ENCODE measurements at places on chromosomes 3 and 15.

DNA sequence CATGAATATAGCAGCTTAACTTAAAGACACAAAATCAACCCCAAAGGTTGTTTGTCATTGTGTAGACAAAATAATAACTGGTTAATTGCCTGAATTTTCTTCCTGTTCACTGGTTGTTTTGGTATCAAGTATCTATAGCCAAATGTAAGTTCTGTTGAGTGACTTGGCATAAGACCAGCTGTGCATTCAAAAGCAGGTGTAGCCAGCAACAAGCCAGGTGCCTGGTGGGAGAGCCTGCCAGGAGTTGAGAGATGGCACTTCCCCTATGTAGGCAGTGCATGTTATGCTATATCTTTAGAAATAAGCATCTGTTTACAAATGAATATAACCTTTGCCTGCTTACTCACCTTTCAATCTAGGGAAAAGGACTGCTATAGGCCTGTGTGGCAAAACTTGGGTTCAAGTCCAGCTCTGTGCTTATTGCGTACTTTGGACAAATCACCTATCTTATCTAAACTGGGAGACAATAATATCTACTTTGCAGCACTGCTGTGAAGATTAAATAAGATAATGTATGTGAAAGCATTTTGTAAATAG lies 84.9 kb upstream of the TBL1XR1 start:
- DNase-seq = no peak

GRCh38 chr3:22360164-22360563 lies 609.2 kb upstream of the ZNF385D start:
- no peak for DNase-seq

GRCh38 chr3:181518222-181518621 lies 193.5 kb upstream of the SOX2 start:
- DNase-seq = no peak

- no peak for DNase-seq
Observed at GRCh38 chr15:33296050-33296449, 14.7 kb upstream of the RYR3 start.

GRCh38 chr15:78402061-78402610 lies 35.9 kb upstream of the IREB2 start:
- DNase-seq = peak; percentile 52

GRCh38 chr3:136819392-136819730 lies 435 bp downstream of the SLC35G2 start:
- DNase-seq = peak; percentile 39

DNA sequence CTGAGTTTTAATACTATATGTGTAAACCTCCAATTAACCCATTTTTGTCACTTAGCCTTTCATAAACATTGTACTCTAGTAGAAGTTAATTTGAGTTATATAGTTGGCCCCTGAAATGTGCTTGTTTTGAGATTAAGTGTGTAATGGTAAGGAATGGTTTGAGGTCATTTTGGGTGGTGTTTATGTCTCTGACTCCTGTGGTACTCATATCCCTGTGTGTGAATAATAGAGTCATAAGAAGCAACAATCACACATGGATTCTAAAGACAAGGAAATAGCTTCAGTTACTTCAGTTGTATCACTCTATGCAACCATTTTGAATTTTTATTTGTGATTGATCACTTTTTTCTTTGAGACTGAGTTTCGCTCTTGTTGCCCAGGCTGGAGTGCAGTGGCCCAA lies 408.5 kb downstream of the MFSD1 start:
- no peak for DNase-seq

GRCh38 chr3:27643355-27643754 lies 78.8 kb downstream of the EOMES start:
- no peak for DNase-seq

- DNase-seq = no peak
Observed at GRCh38 chr3:103136621-103137020, 701.8 kb downstream of the ZPLD1 start.

GRCh38 chr3:154242766-154243165 lies 81.5 kb downstream of the DHX36 start:
- DNase-seq = no peak

GRCh38 chr3:36771931-36772330 lies 7.6 kb upstream of the DCLK3 start:
- no peak for DNase-seq

DNA sequence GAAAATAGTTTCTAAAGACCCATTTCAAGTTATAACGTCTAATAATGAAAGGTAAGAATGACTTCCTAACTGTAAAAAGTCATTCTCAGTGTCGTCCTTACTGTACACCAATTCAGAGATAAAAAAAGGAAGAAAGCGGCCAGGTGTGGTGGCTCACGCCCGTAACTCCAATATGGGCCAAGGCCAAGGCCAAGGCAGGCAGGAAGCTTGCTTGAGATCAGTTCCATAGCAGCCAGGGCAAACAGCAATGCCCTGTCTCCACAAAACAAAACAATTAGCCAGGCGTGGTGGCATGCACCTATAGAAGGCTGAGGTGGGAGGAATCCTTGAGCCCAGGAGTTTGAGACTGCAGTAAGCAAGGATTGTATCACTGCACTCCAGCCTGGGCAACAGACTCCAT lies 31.9 kb downstream of the UBXN7 start:
- DNase-seq = no peak

- DNase-seq = no peak
Observed at GRCh38 chr15:86885616-86886015, 805.9 kb downstream of the AGBL1 start.

DNA sequence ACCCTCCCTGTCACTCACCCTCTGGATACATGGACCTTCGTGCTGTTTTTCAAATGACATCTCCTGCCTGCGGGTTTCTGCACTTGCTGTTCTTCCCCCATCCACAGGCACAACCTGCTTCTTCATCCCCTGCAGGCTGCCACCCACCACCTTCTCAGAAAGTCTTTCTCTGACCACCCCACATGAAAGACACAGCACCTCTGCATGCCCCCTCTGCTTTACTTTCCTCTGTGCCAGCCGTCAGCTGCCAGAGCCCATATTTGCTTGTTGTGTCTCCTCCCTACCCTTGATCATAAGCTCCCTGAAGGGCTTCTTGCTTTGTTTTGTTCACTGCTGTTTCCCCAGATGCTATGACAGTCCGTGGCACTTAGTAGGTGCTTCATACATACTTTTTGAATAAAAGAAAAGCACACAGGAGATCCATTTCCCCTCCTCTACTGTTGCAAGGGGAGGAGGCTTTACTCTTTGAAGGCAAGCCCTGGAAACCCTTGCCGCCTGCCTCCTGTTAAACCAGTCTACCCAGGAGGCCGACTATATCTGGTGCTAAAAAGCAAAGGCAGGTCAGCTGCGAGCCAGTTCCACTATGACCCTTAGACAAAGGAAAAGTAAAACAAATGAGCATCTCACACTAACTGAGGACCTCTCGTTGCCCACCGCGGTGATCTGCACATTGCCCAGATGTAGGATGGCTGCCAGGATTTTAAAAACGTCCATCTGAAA lies 31.9 kb downstream of the MYO5C start:
- no peak for DNase-seq

- DNase-seq = no peak
Observed at GRCh38 chr3:64185436-64185835, 39.8 kb downstream of the PRICKLE2 start.

DNA sequence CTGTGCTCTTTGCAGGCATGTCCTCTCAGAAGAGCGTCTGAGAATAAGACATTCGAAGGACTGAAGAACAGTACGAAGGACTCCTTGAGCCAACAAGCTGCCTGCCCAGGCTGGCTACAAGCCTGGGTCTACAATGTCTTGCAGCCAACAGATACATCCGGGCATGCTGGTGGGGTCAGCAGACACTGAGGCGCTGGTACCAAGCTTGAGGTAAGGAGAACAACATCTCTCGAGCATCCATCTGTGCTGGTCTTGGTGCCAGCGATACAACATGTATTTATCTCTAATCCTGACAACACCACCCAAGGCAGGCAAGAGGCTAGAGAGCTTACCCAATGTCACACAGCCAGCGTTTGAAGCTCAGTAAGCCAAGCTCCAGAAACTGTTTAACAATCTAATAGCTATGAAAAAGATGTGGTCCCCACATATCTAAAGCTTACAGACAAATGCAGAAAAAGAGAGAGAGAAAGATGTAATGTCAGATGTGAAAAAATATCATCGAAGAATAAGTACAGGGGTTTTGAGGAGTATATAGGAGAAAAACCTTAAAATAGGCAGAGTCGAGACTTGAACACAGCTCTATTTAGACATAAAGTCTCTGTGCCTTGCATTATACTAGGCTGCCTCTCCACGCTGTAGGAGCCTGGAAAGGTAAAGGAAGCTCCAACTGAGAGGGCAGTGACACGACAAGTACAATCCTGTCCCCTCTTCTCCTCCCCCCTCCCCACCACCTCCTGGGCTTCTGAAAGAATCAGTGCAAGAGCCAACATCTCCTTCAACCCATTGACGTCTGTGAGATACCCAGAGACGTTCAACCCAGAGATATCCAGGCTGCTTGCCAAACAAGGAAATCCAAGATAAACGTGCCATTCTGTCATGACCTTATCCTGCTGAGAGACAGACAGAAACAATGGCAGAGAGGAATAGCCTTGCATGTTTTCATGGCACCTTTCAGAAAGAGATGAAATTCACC lies 39.4 kb downstream of the WWTR1 start:
- DNase-seq = no peak

DNA sequence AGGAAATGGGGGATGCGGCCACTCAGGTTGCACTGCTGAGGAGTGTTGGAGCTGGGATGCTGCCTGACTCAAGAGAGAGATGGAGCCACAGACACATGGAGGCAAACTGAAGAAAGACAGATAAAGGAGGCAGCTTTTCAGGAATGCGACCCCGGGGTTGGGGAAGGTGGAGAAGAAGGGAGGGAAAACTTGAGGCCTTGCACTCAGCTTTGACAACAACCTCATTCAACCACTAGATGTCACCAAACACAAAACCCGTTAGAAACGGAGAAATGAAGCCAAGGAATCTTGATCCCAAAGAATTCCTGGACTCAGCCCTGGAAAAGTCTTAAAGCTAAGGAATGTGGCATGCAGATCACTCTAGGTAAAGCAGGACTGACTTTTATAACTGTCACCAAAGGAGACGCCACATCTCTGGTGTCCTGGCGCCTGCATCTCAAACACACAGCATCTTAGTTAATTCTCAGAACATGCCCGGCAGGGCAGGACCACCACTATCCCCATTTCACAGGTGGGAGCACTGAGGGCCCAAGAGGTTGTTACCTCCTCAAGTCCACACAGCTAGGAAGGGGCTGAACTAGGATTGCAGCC lies 59.6 kb upstream of the LMCD1 start:
- DNase-seq = peak; percentile 27

DNA sequence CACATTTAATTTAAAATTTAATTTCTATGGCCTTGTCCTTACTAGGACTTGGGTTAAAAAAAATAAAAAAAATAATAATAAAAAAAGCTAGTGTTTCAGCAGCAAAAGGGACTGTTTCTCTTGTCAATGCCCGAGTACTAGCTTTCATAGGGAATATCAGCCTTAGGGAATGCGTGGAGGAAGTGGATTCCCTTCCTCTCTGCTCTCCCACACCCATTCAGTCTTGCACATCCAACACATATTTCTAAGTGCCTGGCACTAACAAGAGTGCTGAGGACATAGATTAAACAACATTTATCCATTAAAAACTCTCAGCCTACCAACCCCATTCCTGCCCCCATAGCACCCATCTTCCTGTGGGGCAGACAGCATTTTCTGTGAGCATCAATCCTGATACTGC lies 6.2 kb downstream of the ZNF385D start:
- no peak for DNase-seq

DNA sequence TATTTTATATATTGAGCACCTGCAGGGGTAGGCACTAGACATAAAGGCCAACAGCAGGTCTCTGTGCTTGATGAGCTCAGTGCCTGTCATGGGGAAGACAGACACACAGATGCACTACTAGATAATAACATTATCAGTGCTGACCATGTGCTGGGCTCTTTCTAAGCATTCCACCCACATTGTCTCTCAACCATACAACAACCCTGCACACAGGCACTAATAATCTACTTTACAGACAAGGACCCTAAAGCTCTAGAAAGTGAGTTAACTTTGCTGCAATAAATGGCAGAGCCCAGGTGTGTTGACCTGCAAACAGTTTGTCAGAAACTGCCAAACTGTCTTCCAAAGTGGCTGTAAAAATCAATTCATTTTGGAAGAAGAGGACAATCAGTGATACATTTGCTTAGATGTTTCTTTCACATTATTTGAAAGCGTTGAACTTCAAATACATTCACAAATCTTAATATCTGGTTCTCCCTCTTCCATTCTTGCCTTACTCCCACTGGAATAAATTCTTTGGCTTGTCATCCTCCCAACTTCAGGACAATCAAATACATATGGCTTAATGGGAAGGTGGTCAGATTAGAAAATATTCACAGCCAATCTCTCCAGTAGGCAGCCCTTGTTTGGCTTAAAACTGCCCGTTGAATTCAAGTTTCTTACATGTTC lies 11.0 kb upstream of the PP2D1 start:
- no peak for DNase-seq

DNA sequence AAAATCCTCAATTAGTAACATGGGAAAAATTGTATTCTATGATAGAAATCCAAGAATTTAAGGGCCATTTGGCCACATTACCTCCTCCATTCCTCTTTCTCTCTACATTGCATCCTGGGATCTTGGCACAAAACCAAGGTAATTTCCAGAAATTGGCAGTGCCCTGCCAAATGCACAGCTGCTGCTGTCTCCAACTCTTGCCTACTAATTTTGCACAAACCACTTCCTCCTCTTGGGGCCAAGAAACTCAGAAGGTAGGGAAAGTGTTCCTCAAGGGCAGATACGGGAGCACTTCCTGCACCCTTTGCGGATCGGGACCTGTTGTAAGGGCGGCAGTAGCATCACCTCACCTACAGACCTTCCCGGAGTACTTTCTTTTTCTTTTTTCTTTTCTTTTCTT lies 57.8 kb downstream of the MAP3K13 start:
- DNase-seq = peak; percentile 43

GRCh38 chr3:42891042-42891441 lies 14.9 kb upstream of the ZNF662 start:
- DNase-seq = no peak

GRCh38 chr3:29764603-29765254 lies 483.9 kb downstream of the RBMS3 start:
- peak; percentile 6 for DNase-seq

GRCh38 chr3:28022916-28023315 lies 218.5 kb upstream of the CMC1 start:
- DNase-seq = no peak

GRCh38 chr15:98717942-98718341 lies 69.6 kb downstream of the IGF1R start:
- DNase-seq = no peak

GRCh38 chr3:129004639-129005295 lies 3.7 kb downstream of the EFCC1 start:
- no peak for DNase-seq

- peak; percentile 61 for DNase-seq
Observed at GRCh38 chr3:195106418-195106906, 164.5 kb downstream of the XXYLT1 start.

DNA sequence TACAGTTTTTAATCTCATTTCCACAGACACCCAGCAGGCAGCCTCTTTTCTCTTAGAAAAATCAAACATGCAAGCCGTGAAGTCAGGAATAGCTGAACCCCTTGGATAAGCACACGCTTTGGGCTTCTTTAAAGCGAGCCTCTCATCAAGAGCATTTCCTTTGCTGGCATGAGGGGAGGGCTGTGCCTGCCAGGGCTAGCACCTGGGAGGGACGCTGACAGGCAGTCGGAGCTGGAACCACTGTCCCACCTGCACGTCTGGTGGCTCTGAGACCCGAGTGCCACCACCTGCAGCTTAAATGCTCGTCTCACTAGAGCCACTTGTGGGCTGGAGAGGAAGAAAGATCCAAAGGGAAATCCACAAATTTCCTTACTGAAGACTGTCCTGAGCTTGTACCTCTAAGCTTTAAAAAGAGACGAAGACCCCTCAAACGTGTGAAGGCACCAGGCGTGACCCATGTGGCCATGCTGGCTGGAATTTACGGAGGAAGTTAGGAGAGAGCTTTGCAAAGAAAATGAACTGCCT lies 9.4 kb downstream of the MAP6D1 start:
- no peak for DNase-seq

Measured in suppressor macrophage treated with lipopolysaccharide for 4 hours (primary cell).